Stimulated activated CD4-positive, alpha-beta T cell treated with anti-CD3 and anti-CD28 coated beads, Interleukin-15, amount 100 ng/mL, for 1 hour (primary cell): ENCODE measurements at places on chromosomes 12 and 14.

DNA sequence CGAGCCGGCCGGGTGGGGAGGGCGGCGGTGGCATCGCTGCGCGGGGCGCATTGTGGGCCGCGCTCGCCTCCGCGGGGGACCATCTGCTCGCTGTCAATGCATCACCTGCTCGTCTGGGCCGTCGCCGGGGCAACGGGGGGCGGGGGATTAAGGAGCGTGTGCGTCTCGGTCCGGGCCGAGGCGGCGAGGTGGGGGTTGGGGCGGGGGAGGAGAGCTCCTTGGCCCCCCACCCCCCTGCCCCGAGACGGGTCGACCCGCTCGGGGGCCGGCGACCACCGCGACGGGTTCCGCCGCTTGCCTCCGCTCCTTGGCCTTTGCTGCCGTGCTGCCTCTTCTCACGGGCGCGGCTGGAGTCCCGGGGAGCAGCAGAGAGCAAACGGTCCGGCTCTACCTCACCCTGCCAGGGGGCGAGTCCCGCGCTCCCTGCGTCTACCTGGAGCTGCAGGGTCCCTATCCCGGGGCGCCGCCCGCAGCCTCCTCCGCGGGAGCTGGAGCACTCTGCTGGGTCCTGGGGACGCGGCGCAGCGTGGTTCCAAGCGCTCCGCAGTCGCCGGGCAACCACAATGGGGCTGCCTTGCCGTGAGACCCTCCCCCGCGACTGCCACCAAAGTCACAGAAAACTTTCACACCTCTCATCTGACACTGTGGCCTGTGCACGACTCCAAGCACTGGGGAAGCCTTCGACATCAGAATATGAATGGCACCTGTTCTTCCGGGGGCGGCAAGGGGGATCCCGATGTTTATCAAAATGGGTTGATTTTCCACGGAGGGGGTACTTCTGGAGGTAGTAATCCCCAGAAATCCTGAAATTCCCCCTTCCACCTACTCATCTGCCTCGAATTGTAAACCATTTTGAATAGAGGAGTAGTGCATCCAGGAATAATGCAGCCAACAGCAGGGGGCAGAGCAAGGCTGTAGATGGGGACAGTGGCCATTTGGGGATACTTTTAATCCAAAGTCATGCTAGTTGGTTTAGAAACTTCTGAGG is at the start of gene C12orf42:
TSS of gene C12orf42 (minus strand) at position 500 of the 988 bp plus-strand sequence. CDS start 17,542 bp downstream, outside the sequence.
- peak; percentile 45 for DNase-seq

- no peak for DNase-seq
These were observed 644.2 kb downstream of the NOVA1 start for GRCh38 chr14:25953532-25954139.

DNA sequence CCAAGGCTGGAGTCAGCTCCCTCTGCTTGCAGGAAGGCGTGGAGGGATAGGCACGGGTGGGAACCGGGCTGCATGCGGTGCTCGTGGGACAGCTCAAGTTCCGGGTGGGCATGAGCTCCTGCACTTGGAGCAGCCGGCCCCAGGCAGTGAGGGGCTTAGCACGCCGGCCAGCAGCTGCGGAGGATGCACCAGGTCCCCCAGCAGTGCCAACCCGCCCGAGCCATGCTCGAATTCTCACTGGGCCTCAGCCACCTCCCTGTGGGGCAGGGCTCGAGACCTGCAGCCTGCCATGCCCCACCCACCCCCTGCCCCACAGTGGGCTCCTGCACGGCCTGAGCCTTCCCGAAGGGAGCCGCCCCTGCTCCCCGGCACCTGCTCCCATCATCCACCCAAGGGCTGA is 1501.8 kb downstream of the AACS start:
- DNase-seq: no peak

GRCh38 chr12:31325524-31325875 is 450 bp downstream of the SINHCAF start:
- DNase-seq: no peak

- no peak for DNase-seq
These were observed 28.3 kb upstream of the ZFP36L1 start for GRCh38 chr14:68820999-68821683.

- DNase-seq: no peak
These were observed 52.3 kb upstream of the EGLN3 start for GRCh38 chr14:34003082-34003668.

DNA sequence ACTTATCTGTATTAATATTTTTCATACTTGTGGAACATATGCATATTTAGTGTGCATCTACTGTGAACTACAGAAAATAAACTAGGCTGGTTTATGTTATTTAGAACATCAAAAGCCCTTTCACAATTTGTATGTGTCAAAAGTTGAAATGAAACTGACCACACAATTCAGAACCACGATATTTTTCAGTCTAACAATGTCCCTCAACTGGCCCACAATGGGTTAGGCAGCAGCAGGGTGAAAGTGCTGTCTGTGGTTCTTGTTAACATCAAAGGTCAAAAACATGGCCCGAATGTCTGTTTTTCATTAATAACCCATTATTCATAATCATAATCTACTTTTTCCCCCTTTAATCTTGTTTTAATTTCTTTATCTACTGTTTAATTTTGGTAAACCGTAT is 559.9 kb upstream of the ATP2B1 start:
- no peak for DNase-seq

DNA sequence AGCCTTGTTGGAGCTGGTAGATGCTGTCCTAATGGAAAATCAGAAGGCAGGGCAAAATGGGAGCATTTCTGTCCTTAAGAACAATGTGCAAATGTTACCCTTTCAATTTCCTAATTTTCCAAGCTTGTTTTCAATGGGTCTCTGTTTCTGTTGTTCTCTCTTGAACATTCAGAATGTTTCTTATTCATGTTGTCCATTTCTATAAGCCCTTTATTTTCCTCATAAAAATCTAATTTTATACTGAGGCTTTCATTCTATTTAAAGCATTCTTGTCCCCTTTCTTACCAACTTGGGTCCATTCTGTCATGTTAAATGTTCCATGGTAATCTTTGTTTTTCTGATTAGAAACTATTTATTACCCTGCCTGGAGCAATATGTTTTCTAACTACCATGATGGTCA is 125.0 kb downstream of the PRIMA1 start:
- no peak for DNase-seq

DNA sequence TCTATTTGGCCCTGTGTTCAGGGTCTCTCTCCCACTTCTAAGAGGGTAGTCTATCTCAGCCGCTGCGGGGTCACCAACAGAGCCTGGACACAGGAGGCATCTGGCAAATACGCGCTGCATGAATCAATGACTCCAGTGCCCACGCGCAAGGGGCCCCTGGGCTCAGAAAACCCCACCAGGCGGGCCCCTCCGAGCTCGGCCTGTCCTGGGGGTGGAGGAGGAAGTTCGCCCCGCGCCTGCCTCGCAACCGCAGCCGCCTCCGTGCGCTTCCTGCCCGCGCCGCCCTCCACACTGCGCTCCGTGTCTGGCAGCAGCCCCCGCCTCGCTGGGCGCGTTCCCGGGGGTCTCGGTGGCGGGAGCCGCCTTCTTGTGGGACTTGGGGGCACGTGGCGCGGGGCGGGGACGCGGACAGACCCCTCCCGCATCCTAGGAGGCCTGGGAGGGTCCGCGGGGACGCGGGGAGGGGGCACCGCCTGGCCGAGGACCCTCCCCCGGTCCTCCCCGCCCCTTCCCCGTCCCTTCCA is 811 bp upstream of the FBRSL1 start:
- DNase-seq: peak; percentile 29

DNA sequence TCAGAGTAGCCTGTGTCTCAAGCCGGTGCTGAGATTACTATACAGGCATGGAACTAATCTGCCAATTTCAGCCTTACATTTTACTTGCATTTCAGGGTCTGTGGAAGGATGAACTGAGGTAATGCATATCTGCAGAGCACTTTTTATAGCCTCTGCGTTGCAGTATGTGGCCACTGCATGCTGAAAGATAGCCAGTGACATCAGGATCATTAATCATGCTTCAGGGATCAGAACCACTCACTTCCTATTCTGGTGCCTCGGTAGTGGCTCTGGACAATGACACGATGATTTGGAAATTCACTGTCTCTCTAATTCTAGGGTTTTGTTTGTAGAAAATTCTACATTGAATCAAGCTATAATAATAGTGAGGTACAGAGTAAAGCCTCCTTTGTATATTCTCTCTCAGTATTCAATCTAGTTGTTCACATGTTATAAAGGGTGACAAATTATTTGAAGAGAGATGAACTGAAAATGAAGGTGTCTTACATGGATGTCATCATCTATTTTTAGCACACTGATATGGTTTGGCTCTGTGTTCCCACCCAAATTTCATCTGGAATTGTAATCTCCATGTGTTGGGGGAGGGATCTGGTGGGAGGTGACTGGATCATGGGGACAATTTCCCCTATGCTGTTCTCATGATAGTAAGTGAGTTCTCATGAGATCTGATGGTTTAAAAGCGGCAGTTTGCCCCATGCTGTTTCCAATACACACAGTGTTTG is 554.3 kb upstream of the MIS18BP1 start:
- DNase-seq: no peak

DNA sequence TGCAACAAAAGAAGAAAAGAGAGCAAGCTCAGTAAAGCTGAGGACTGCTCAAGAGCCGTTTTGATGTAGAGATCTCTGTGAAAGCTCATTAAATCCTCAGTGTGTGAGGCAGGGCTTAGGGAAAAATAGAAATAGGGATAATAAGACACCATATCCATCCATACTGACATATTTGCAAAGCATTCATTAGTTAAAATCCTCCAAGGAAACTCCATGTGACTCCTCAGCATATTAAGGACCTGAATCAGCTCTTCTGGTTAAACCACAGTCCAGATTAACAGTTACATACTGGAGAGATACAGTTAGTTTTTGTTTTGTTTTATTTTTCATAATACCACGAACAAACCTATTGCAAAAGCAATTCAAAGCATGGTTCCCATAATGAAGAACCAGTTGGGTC is 288.2 kb downstream of the PAWR start:
- no peak for DNase-seq

GRCh38 chr14:66483322-66483721 is 2.8 kb upstream of the CCDC196 start:
- DNase-seq: no peak

GRCh38 chr12:128025589-128026245 is 241.3 kb upstream of the TMEM132C start:
- DNase-seq: no peak

- no peak for DNase-seq
These were observed 13.7 kb downstream of the OR6J1 start for GRCh38 chr14:22630486-22630885.

DNA sequence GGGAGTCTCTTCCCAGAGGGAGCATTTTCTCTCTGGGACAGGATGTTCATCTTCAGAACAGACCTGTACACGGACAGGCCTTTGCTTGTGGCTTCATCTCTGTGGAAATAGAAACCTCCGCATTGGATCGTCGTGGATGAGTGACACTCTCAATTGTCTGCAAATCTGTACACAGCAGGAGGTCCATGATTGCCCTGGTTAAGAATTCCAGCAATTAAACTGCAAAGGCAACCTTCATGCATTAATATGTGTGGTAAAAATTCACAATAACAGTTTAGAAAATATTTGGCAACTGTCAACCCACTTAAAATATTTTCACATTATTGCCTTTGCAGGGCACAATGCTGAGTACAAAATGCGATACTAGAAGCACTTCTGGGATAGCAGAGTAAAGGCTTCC is 149.8 kb upstream of the SFSWAP start:
- DNase-seq: no peak

DNA sequence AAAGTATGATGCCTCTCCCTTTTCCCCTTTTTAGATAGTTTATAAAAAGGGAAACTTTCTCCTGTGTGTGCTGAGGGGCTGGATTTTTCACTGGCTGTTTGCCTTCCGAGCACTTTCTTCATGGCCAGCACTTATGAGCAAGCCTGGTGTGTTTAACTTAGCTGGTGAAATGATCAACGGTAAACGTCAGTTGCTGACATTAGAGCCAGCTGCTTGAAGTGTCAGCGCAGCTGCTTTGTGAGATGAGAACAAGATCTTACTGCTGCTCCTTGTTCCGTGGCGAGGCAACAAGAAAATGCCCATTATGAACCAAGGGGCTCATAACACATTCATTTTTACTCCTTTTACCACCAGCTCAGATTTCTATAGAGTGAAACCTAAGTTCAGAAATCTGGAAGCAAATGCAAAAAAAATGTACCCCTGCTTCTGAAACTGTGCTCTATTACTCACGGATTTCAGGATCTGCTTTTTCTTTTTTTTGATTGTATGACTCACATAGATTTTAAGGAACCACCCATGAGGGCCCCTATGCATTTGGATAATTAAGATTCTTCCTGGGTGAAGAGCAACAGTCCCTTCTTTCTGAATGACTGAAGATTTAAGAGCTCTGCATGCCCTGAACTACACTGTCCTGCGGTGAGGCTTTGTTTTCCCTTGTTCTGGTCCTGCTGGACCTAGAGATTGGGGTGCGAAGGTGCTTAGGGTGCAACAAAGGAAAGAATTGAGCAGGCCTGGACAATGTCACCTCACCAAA is 74.3 kb upstream of the CPM start:
- DNase-seq: no peak

DNA sequence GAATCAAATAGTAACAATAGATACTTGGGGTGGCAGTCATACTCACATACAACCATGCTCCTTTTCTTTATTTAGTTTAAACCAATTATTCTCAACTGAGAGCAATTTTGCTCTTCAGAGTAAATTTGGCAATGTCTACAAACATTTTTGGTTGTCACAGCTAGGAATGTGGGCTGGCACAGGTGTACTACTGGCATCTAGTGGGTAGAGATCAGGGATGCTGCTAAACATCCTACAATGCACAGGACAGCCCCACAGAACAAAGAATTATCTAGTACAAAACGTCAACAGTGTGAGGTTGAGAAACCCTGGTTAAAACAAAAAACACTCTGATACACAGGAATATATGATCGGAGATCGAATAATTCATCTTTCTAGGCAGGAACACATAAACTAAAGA is 186.5 kb downstream of the NELL2 start:
- DNase-seq: no peak

DNA sequence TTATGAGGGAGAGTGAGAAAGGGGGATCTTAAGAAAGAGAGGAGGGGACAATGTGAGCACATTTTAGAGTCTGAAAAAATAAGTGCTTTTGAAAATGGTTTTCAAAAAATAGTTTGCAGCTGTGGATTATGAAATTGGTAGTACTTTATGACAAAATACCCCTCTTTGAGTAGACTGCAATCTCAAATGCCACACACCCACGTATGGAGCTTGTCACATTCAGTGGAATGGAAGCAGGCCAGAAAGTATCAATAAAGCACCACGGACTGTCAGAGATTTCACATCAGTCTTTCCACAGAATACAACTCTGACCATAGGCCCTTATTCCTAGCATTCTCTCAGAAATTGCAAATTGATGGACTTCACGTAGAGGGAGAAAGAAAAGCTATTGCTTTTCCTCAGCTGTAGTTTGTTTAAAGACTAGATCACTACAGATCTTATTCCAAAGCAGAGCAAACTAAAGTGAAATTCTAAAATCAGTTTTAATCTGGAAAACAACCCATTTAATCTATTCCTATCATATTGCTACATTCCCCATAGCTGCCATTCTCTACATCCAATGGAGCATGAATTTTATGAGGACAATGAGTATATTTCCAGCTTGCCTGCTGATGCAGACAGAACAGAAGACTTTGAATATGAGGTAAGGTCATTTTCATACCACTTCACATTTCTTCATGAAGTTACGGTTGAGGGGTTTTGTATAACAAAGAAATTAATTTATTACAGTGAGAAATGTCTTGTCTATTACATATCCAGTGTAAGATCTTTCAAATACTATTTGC is 321.3 kb downstream of the PDZRN4 start:
- no peak for DNase-seq

GRCh38 chr14:54909817-54910558 is 7.4 kb upstream of the GCH1 start:
- no peak for DNase-seq
